ENCODE measurements at places on chromosomes 3 and 15. TPM values are rescaled to one million over a fixed set of nuclear protein-coding genes. Genes with fewer than 3 reads are reported as not detected.

DNA sequence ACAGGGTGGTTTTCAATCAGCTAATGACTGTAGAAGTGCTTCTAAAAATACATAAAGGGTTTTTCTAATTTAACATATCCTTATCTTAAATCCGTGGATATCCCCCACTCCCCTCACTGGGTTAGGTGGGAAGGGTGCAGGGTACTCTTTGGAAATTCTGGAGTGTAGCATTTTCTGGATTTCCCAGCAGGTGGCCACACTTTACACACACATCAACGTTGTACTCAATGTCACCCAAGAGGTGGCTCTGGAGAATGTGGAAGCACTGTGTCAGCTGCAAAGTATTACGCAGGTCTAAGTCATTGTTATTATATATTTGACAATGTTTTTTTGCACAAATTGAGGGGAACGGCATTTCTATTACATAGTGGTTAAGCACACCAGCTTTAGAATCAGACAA, 168.8 kb downstream of the CHDH start:
- no peak for DNase-seq
- H3K27me3 ChIP-seq = no peaks in the 10 kb centered on the region
- no peak overlapping the region for H3K4me3 ChIP-seq
- H3K4me1 ChIP-seq = no peaks in the 10 kb centered on the region

- H3K27me3 ChIP-seq = no peaks in the 10 kb centered on the region
- DNase-seq = no peak
- H3K4me1 ChIP-seq = peaks cover 7% of the 10 kb centered on the region
- peaks cover 27% of the 10 kb centered on the region for H3K36me3 ChIP-seq
- no peak overlapping the region for H3K27ac ChIP-seq
These were observed 17.1 kb downstream of the TPRA1 start for GRCh38 chr3:127573401-127573800.

DNA sequence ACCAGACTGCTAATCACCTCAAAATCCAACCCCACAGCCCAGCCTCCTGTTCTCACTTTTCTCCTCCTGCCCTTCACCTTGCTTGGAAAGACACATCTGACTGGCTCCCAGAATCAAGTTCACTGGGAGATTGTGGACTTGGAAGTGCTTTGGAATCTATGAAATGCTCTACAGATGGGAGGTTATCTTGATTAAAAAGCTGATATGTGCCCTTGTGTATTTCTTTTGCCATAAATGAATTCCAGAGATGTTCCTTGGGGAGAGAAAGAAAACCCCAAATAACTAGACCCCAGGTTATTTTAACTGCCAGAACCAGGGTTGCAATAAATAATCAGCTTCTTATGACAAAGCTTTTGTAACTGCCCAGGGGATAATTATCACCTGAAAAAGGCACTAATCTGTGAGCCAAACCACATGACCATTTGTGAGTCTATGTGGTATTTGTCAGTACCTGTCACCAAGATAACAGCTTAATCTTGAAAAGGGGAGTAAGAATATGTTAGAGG, 21.7 kb upstream of the ARHGEF3 start:
- H3K36me3 ChIP-seq = no peaks in the 10 kb centered on the region
- H3K27ac ChIP-seq = no peak overlapping the region
- no peaks in the 10 kb centered on the region for H3K4me1 ChIP-seq
- DNase-seq = no peak
- no peaks in the 10 kb centered on the region for H3K27me3 ChIP-seq

DNA sequence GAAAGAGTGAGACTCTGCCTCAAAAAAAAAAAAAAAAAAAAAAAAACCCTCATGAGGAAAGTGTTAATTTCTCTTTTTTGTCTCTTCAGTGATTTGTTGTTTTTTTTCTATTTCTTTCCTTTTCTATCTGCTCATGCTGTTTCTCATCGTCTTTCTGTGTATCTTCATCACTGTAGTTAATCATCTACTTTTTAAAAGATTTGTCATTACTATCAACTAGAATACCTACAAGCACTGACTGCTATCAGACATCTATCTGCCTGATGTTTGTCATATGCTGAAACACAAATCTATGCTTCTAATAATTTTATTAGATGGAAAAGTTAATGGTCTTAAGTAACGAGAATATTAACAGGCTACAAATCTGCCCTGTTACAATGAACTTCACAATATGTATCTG, 26.8 kb downstream of the CCDC14 start:
- H3K36me3 ChIP-seq = no peaks in the 10 kb centered on the region
- no peak for DNase-seq
- no peak overlapping the region for H3K4me3 ChIP-seq
- peaks cover 3% of the 10 kb centered on the region for H3K4me1 ChIP-seq
- H3K27ac ChIP-seq = no peak overlapping the region

GRCh38 chr15:43954181-43954621, 127.4 kb downstream of the WDR76 start:
- no peak overlapping the region for H3K27ac ChIP-seq
- H3K27me3 ChIP-seq = no peaks in the 10 kb centered on the region
- H3K4me1 ChIP-seq = no peaks in the 10 kb centered on the region
- H3K36me3 ChIP-seq = no peaks in the 10 kb centered on the region

DNA sequence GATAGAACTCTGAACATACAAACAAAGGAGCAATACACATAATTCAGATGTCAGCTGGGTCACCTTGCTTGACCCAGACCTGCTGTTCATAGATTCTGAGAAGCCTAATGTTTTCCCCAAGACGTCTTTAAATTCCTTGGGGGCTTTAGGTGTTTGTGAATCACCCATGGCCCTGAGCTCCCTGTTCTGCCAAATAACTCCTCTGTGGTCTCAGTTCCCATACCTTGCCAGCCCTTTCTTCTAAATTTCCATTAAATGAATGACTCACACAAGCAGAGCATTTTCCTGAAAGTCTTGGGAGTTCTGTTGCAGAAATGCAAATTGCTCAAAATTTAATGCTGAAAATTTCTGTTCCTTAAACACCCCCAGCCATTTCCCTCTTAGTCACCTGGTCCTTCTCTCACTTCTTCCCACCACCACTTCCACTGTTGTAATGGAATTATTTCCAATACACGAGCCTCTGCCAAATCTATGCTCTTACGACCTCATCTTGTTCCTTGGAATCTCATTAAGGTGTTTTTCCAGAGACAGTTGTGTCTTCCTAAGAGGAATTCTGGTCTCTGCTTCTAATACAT, 33.4 kb upstream of the PSMD6 start:
- H3K27ac ChIP-seq = no peak overlapping the region
- no peak for DNase-seq
- H3K36me3 ChIP-seq = no peaks in the 10 kb centered on the region
- no peak overlapping the region for H3K4me3 ChIP-seq

DNA sequence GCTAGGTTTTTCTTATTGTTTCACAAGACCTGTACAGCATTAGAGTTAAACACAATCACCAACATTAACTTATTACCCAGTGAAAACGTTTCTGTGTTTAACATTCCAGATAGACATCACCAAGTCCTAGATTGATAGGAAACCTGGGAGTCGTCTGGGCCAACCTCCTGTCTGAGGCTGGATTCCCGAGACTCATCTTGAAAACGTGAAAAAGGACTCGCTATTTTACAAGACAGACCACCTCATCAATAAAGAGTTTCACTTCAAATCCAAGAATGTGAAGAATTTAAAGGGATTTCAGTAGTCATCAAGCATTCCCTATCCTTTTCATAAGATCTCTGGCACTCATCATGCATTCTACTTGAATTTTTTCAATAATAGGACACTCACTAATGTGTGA, 626.6 kb downstream of the MCTP2 start:
- H3K27ac ChIP-seq = no peak overlapping the region
- no peaks in the 10 kb centered on the region for H3K4me1 ChIP-seq
- no peaks in the 10 kb centered on the region for H3K36me3 ChIP-seq
- no peak overlapping the region for H3K4me3 ChIP-seq

GRCh38 chr3:28335246-28335645, 13.3 kb upstream of the ZCWPW2 start:
- peaks cover 9% of the 10 kb centered on the region for H3K36me3 ChIP-seq
- no peaks in the 10 kb centered on the region for H3K27me3 ChIP-seq
- H3K27ac ChIP-seq = no peak overlapping the region
- no peak for DNase-seq
- no peak overlapping the region for H3K4me3 ChIP-seq
- no peaks in the 10 kb centered on the region for H3K4me1 ChIP-seq

DNA sequence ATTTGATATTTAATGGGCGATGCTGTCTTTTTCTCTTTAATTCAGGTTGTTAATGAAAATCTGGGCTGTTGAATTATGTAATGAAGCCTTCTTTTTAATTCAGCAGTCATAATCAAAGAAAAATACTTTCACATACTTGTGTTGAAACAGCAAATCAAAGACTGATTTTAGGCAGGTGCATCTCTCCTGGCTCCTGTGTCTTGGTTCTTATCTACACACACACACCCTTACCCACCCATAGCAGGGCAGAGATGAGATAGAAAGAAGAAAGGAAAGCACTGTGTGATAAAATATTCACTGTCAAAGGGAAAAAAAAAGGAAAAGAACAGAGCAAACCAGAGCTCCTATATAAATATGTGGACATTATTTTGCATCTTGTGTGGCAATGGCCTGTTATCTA, 130.6 kb upstream of the CGNL1 start:
- no peak overlapping the region for H3K4me3 ChIP-seq
- H3K4me1 ChIP-seq = no peaks in the 10 kb centered on the region
- H3K27ac ChIP-seq = no peak overlapping the region
- DNase-seq = no peak
- H3K27me3 ChIP-seq = no peaks in the 10 kb centered on the region

- H3K27ac ChIP-seq = no peak overlapping the region
- no peaks in the 10 kb centered on the region for H3K27me3 ChIP-seq
- H3K36me3 ChIP-seq = no peaks in the 10 kb centered on the region
- no peaks in the 10 kb centered on the region for H3K4me1 ChIP-seq
- no peak overlapping the region for H3K4me3 ChIP-seq
- no peak for DNase-seq
These were observed 88.4 kb upstream of the RASGRP1 start for GRCh38 chr15:38652998-38653397.

DNA sequence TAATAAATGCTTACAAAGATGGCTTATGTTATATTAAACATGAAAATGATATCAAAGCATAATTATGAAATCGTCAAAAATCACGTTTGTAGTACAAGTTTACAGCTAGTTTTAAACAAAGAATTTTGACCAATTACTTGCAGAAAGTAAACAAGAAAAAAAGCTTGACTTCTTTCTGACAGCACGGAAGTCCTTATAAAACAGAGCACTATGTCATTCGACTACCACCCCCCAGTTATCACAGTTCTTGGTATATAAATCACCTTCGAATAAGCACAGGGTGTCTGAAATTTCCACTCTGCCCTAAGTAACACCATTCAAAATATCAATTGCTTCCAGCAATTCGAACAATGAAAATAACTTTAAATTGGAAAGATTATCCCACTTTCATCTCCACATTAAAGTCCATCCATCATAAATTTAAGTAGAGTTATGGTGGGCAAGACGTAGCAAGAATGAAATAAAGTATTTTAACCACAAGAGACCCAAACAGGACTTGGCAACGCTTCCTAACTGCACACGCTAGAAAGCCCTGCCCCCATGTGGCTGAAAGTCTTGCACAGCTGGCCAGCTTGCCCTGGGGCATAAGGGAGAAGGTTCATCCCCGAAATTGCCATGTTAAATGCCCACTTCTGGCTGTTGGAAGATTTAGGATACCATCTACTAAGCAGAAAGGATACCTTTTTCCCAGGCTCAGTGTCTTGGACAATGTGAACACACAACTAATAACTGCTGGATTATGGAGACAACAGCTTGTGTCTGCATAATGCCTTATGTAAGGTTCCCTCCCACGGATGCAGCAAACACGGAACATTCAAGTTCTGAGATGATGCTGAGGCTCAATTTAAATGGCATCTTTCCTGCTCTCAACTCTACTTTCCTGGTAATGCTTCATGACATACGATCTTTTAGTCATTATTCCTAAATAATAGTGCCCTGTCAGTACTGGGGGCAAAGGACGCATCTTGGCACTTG, 116.4 kb upstream of the TJP1 start:
- no peaks in the 10 kb centered on the region for H3K36me3 ChIP-seq
- H3K4me3 ChIP-seq = no peak overlapping the region
- no peak for DNase-seq
- no peaks in the 10 kb centered on the region for H3K27me3 ChIP-seq

DNA sequence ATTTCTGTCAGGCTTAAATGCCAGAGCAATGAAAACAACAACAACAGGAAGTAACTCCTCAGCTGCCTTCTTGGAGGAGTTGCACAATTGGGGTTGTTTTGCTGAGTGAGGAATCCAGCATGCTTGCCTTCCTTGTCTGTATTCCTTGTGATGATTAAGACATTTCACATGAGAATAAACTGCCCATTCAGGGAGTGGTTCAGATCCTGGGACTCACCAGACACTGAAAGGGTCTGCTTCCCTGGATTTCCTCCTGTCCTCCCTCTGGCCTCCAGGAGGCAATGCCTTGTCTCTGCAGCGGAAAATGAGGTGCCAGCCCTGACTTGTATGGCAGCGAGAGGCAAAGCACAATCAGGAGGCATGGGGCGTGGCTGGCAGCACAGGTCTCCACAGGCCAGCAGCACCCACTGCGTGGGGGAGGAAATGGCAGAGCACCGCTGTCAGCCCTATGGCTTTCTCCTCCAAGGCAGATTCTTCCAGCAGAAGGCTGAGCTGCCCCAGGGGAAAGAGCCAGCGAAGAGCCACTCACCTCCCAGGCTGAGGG, 41.5 kb downstream of the RBP2 start:
- H3K4me1 ChIP-seq = no peaks in the 10 kb centered on the region
- no peaks in the 10 kb centered on the region for H3K27me3 ChIP-seq
- H3K36me3 ChIP-seq = no peaks in the 10 kb centered on the region
- no peak for DNase-seq
- no peak overlapping the region for H3K4me3 ChIP-seq

DNA sequence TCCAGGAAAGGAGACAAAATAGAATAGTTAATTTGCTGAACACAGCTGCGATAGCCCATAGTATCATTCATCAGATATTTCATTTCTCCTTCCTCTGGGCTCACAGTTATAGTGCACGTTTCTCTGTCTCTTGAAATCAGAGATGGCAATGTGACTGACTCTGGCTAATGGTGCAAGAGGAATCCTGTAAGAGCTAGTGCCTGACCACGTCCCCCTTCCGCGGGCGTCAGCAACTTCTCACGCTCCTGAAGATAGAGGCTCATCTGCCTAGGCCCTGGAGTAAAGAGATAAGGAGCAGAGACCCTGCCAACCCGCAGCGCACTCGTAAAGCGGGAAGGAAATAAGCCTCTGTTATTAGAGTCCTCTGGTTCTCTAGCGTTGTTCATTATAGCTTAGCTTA, 391.8 kb downstream of the VPS13C start:
- H3K27me3 ChIP-seq = no peaks in the 10 kb centered on the region
- H3K4me3 ChIP-seq = no peak overlapping the region
- no peak overlapping the region for H3K27ac ChIP-seq
- DNase-seq = peak; percentile 60

GRCh38 chr3:144073698-144074097, 102.1 kb downstream of the DIPK2A start:
- no peaks in the 10 kb centered on the region for H3K4me1 ChIP-seq
- no peak overlapping the region for H3K4me3 ChIP-seq
- H3K36me3 ChIP-seq = no peaks in the 10 kb centered on the region
- H3K27ac ChIP-seq = no peak overlapping the region

Gene CCDC39
- total RNA-seq = not detected

Gene LIPH
- total RNA-seq = 0.23 TPM

Gene FBN1
- 20.1 TPM for total RNA-seq

Gene ZNF660
- 2.7 TPM for total RNA-seq

Gene GUCA1C
- not detected for total RNA-seq

Gene PATL2
- total RNA-seq = 0.65 TPM

Data from liver (tissue), 10 donors.